ENCODE measurements at places on chromosomes 6 and 20. TPM values are rescaled to one million over a fixed set of nuclear protein-coding genes. Genes with fewer than 3 reads are reported as not detected.
A peak's percentile ranks its signal among the peaks of the same experiment; 100 is the strongest.

- DNase-seq, result no peak
Observed at GRCh38 chr6:98014442-98015201, 731.6 kb upstream of the MMS22L start.

- DNase-seq, result no peak
Observed at GRCh38 chr6:33809594-33809993, 5.8 kb upstream of the MLN start.

GRCh38 chr20:57712851-57713504, 3.2 kb upstream of the PMEPA1 start:
- DNase-seq, result no peak

DNA sequence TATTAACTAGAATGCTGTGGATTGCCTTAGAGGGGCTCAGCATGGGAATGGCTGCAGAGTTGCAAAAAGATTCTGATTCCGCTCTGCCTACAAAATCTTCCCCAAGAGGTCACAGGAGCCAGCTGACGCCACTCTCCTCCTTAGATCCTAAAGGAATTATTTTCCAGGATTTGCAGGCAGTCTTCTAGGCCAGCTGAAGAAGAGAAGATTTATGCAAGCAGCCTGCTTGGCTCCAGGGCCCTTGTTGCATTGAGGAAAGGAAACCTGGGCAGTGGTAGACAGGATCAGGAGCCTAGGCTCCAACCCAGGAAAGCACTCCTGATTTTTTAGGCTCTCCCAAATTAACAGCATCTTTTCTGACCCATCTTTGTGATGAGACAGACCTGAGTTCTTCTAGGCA, 245.8 kb downstream of the PKHD1 start:
- DNase-seq, result no peak

- no peak for DNase-seq
Observed at GRCh38 chr6:42123379-42124103, 18.9 kb downstream of the C6orf132 start.

DNA sequence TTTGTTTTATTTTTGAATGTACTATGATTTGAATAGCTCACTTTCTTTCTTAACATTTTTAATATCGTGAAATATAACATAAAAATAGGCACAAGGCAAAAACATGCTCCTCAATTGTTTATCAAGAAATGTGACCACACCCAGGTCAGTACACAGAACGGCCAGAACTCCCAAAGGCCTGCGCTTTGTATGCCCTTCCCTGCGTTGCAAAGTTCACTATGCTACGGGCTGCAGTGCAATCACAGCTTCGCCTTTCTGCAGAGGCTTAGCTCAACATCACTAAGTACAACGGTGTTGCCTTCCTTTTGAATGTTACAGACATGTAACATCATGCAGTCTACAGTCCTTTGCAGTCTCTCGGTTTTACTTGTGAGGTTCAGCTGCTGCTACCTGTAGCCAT, 333.4 kb downstream of the THBS2 start:
- no peak for DNase-seq

DNA sequence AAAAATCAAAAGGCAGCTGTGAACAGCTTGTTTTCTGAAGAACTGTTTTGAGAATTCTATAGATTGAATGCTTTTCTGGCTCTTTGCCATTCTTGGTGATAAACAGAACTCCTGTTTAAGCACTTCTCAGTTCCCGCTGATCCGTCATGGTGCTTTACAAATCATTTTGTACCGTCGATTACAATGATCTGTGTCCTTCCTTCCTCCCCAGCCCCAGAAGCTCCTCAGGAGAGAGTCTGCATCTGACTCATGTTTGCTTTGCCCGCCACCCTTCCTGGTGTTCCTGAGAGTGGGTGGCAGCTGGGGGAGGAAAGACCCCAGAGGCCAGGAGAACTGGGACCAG, 538.6 kb upstream of the MARCKS start:
- peak; percentile 36 for DNase-seq

DNA sequence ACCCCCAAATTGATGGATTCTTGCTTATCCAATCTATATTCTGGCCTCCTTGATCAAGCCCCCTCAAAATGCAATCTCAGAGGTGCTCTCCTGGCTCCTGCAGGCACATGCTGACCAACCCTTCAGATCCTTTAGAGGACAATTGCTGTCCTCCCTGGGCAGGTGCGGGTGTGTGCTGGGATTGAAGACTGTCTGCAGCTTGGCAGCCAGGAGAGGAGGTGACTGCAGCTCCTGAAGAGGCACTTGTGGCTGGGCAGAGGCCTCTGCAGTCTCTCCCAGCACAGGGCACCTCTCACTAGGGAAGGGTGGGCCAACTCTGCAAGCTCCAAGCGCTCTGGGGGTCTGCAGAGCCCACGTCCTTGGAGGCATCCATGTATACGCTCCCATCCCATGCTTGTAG, 28.5 kb downstream of the SUMO4 start:
- no peak for DNase-seq

Gene GJA10
- total RNA-seq, result not detected

Gene TTLL9
- not detected for total RNA-seq
